Cerebellar nuclear complex (tissue), 1 donor: ENCODE measurements at places on chromosomes 12 and 14.

- no peak for DNase-seq
Measured at GRCh38 chr12:78095623-78096022, 264.9 kb downstream of the NAV3 start.

DNA sequence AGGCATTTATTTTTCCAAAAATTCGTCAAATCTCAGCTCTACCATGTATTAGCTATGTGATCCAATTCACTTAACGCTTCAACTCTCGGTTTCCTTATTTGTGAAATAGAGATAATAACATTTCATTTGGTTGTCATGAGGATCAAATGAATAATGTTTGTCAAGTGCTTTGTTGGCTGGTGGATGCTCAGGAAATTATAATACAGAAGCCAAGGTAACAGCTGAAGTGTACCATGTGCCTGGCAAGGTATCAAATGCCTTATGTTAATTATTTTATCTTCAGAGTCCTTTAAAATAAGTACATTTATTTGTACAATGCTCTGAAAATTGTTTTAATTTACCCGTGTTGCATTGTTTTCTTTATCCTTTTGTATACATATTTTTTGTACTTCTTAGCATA is 6.1 kb upstream of the PRKCH start:
- DNase-seq: no peak

GRCh38 chr14:36013483-36013882 is 163.0 kb downstream of the PTCSC3 start:
- DNase-seq: no peak

DNA sequence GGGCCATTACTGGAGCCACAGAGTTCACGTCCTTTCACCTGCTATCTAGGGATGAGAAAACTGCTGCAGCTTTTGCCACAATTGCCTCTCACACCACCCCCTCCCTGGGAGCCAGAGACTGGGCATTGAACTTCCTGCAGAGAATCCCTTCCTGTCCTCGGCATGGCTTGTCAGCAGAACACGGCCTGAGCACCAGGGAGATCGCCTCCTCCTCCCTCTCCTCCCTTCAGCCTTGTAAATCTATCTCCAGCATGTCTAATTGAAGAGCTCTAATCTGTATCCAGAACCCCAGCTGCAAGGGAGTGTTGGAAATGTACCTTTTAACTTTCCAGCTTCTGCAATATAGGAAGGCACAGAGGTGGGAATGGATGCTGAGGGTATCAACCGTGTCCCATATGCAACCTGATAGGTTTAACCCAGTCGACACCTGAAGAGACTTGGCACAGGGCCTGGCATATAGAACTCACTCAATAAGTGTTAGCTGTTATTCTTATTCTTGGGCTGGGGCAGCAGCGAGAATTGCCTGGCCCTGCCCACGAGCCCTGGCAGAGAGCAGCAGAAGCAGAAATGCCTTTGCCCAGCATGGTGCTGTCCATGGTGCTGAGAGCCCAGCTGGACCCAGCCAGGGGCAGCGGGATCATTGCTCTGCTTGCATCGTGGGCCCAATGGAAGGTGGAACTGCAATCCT is 26.8 kb downstream of the TMEM63C start:
- no peak for DNase-seq

GRCh38 chr12:70709022-70709421 is 71.8 kb upstream of the PTPRB start:
- DNase-seq: no peak

DNA sequence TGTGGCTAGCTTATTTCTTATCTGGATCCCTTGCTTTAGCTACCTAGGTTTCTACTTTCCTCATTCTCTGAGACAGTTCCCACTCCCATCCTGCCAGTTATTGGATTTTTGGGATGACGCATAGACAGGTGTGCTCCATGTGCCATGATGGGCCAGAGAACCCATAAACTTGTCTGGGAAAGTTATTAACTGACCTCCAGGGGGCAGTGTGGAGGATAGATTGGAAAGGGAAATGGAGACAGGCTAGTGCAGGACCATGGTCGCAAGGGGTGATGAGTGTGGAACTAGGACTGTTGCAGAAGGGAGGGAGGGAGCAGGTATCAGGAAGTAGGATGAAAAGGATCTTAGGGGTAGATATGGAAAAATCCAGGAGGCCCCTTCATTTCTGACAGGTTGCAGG is 80.3 kb downstream of the ESRRB start:
- no peak for DNase-seq

GRCh38 chr14:22534547-22534946 is 54.5 kb downstream of the DAD1 start:
- no peak for DNase-seq

DNA sequence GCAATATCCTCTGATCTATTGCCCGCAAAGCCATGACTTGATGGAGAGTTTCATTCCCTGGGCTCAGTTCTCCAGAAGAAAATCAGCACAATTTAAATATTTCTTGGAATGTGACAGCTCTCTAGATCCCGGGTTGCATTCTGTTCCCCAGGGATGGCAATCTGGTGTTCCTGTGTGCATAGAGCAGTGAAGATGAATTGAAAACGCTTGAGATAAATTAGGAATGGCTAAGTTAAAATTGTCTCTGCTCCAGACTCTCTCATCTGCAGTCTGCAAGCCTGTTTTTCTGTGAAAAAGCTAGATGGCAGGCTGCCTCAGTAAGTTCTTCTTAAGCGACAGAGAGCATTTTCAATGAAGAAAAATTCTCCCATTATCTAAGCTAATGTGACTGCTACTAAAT is 582.5 kb upstream of the MGAT4C start:
- DNase-seq: no peak

GRCh38 chr12:20205854-20206253 is 162.5 kb upstream of the PDE3A start:
- DNase-seq: no peak

DNA sequence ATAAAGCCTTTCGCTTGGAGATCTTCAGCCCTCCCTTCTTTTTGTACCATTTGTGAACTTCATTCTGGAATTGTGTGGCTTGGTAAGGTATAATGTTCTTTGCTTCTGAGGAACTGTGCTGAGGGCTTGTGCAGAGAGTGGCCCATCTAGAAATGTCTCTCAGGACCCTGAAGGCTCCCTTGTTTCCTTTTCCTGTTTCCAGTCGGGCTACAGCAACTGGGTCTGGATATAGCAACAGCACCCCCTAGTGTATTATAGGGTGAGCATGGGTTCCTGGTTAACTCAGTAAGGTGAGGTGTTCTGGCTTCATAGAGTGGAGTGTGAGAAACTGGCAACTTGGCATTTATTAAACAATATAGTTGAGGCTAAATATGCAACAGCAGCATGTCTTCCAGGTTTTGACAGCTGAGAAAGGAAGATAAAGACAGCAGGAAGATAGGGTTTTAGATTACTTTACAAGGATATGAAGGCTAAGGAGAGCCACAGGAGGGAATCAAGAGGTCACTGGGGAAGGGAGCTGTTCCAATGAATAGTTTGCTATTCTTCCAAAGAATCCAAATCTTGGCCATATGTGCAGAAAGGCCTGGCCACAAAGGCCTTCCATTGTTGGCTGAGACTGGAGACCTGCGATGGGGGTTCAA is 49.1 kb upstream of the RNU6-8 start:
- DNase-seq: peak; percentile 35

GRCh38 chr14:29709490-29709889 is 218.2 kb downstream of the PRKD1 start:
- DNase-seq: no peak

GRCh38 chr14:70887207-70887681 is 20.0 kb upstream of the PCNX1 start:
- no peak for DNase-seq

DNA sequence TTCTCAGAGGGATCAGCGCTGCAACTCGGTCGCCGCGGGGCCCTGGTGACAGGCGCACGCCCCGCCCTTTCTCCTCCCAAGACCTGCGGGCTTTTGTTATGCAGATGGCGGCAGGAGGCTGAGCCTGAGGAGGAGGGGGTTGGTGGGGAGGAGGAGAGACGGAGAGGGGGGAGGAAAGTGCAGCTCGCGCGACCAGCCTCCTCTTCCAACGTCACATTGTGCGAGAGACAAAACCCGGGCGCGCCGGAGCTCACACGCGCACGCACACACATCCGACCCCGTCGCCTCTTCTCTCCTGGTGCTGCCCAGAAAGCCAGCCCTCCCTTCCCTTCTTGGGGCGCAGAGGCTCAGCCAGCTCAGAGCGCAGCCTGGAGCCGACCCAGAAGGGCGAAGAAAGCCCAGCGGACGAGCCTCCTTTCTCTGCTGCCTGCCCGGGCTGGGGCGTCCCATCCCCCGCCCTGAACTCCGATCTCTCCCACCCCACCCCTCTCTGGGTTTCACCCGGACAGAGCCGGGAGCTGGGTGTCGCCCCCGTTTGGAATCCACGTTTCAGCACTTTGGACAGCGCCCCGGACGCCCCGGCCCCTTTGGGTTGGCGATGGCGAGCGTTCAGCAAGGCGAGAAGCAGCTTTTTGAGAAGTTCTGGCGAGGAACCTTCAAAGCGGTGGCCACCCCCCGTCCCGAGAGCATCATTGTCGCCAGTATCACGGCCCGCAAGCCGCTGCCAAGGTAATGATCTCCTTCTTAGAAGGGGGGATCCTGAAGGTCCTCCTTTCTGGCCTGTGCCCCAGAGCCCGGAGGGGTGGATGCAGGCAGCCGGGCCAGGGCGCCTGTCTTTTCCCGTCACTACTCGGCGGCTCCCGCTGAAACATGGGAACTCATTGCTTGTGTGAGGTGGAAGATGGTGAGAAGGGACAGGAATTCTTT is at the start of gene SRRM4:
Gene SRRM4 (plus strand): TSS at position 257 of the 927 bp plus-strand sequence. CDS start 342 bp downstream, at position 599.
- DNase-seq: peak; percentile 81

DNA sequence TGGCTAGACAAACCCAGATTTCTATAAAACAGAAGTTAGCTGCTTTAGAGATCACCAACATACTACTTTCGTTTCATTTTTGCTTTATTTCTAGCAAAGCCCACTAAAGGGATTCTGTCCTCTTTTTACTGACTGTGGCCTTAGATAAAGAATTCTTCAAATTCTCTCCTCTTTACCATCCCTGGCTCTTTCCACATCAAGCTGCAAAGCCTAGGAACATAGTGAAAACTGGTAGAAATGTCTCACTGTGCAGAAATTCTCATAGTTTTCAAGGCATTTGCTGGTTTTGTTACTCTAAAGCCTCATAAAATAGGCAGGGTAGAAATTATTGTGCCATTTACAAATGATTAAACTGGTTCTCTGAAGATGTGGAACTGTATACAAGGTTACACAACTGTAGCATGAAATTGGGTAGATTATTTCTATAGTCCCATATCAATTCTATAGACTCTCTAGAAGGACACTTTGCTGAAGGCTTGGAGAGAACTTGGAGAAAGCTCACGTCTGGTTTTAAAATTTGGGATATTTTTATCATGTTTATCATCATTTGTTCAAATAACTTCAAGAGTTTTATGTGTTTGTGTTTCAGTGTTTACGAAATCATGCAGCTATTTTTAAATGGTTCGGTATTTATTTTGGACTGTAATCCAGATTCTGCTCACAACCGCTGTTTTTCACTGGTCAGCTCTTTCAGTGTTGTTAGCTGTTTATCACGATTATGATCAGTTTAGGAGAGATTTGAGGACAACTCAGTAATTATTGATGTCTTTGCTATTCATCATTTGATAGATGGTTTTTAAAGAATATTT is 36.7 kb upstream of the CSRP2 start:
- DNase-seq: no peak

- DNase-seq: no peak
Measured at GRCh38 chr12:58396239-58396638, 454.9 kb downstream of the ATP23 start.
